ENCODE measurements at places on chromosomes 11 and 22. TPM values are rescaled to one million over a fixed set of nuclear protein-coding genes. Genes with fewer than 3 reads are reported as not detected.

GRCh38 chr11:33569333-33569732, 131.3 kb downstream of the C11orf91 start:
- H3K4me1 ChIP-seq = no peaks in the 10 kb centered on the region
- H3K4me3 ChIP-seq = no peak overlapping the region
- DNase-seq = no peak
- H3K36me3 ChIP-seq = no peaks in the 10 kb centered on the region
- H3K27ac ChIP-seq = no peak overlapping the region
- H3K27me3 ChIP-seq = no peaks in the 10 kb centered on the region

The OR5P2 gene
- total RNA-seq = not detected

GRCh38 chr11:16833026-16833425, 94.6 kb downstream of the C11orf58 start:
- no peak overlapping the region for H3K27ac ChIP-seq
- H3K27me3 ChIP-seq = no peaks in the 10 kb centered on the region
- no peaks in the 10 kb centered on the region for H3K36me3 ChIP-seq
- H3K4me1 ChIP-seq = peaks cover 4% of the 10 kb centered on the region
- DNase-seq = no peak

GRCh38 chr11:13215149-13215548, 62.4 kb upstream of the BMAL1 start:
- H3K27ac ChIP-seq = no peak overlapping the region
- H3K4me1 ChIP-seq = no peaks in the 10 kb centered on the region
- H3K36me3 ChIP-seq = no peaks in the 10 kb centered on the region
- H3K27me3 ChIP-seq = no peaks in the 10 kb centered on the region

DNA sequence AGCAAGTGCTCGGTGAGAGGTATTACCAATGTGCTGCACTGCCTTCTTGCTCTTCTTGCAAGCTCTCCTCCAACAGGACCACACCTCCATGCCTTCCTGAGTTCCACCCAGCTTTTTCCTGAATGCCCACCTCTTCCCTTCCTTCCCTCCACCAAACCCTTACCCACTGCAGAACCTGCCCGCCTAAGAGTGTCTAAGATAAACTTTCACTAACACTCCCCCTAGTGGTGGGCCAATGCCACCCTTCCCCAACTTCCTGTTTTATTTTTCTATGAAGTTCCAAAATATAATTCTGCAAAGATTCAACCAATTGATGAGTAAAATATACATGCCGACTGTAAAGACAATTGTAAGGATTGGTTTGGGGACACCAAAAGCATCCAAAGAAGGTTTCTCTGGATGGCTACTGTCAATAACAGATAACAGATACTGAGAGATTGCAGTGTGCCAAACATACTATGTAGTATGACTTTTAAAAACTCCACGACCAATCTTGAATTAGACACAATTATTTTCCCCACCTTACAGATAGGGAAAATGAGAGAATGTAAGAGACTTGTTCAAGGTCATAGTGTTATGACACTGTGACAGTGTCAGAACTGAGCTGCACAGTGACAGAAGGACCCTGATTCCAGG, 38.6 kb upstream of the BMAL1 start:
- no peaks in the 10 kb centered on the region for H3K27me3 ChIP-seq
- H3K4me1 ChIP-seq = no peaks in the 10 kb centered on the region
- no peak overlapping the region for H3K4me3 ChIP-seq

DNA sequence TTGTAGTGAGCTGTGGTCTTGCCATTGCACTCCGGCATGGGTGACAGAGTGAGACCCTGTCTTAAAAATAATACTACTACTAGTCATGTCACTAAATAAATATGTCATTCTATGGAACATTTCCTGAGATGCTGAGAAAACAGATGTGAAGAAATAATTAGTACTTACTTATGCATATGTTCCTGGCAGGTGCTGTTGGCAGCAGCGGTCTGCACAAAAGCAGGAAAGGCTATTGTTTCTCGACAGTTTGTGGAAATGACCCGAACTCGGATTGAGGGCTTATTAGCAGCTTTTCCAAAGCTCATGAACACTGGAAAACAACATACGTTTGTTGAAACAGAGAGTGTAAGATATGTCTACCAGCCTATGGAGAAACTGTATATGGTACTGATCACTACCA, 8.8 kb downstream of the ARCN1 start:
- no peaks in the 10 kb centered on the region for H3K27me3 ChIP-seq
- no peak overlapping the region for H3K4me3 ChIP-seq
- no peak for DNase-seq
- no peak overlapping the region for H3K27ac ChIP-seq
- H3K4me1 ChIP-seq = peaks cover 25% of the 10 kb centered on the region

DNA sequence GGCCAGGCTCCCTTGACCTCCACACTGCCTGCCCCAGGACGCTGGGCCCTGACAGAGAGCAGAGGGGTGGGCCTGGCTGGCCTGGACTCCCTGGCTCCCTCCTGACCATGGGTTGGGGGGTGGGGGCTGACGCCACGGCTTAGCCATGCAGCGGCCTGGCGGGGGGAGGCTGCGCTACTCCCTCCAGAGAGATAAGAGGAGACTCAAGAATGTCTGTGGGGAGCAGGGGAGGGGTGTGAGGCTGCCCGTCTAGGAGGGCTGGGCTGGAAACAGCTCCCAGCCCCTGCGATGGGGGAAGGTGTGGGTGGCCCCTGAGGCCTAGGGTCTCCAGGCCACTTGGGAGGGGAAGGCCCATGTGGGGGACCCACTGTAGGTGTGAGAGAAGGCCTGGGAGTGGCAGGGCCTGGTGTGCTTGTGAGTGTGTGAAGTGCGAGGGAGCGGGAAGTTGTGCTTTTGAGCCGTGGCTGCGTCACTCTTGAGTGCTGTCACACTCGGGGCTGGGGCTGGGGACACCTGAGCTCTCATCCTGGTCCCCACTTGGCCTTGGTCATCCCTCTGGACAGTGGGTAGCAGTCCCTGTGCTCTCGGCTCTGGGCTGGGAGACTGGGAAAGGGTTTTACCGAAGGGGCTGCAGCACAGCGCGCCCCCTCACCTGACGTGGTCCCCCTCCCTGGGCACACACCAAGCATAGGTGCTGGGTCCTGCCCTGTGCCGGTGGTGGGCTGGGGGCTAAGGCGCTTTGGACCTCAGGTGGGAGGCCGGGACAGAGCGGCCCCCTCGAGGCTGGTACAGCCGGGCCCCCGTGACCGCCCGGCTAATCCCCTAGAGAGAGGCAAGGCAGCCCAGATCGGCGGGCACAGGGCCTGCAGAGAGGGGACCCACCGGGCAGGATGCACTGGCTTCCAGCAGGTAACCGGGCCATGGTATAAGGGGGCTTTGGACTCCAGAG, 2.4 kb downstream of the MYRF start:
- no peak for DNase-seq
- no peak overlapping the region for H3K27ac ChIP-seq
- H3K4me1 ChIP-seq = peaks cover 13% of the 10 kb centered on the region
- no peak overlapping the region for H3K4me3 ChIP-seq

DNA sequence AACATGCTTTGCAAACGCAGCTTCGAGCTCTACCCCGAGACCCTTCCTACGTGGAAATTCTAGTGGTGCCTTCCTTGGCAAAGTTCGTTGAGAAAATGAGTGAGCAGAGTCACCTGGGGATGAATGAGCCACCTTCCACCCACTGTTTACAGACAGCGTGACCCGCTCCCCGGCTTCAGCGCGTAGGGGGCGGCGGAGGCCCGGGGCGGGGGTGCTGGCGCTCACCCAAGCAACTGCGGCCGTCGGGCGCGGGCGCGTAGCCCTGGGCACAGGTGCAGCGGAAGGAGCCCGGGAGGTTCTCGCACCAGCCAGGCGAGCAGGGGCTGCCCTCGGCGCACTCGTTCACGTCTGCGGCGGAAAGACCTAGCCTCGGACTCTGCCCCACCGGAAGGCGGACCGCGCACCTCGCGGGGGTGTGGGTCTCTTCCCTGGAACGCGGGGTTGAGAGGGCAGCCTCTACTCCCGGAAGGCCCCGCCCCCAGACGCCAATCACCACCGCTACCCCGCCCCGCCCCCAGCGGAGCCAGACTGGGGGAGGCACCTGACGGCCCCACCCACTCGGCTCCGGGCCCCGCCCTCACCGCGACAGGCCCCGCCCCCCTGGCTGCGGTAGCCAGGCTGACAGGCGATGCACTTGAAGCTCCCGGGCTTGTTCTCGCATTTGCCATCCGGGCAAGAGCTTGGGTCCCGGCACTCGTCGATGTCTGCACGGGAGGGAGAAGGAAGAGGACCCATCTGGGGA, 11.8 kb downstream of the LTBP3 start:
- no peaks in the 10 kb centered on the region for H3K27me3 ChIP-seq
- H3K4me1 ChIP-seq = peaks cover 36% of the 10 kb centered on the region
- DNase-seq = peak; percentile 98
- H3K36me3 ChIP-seq = peaks cover 9% of the 10 kb centered on the region

The MMP1 gene
- not detected for total RNA-seq

The PRG3 gene
- not detected for total RNA-seq

The UBQLNL gene
- total RNA-seq = 0.15 TPM

DNA sequence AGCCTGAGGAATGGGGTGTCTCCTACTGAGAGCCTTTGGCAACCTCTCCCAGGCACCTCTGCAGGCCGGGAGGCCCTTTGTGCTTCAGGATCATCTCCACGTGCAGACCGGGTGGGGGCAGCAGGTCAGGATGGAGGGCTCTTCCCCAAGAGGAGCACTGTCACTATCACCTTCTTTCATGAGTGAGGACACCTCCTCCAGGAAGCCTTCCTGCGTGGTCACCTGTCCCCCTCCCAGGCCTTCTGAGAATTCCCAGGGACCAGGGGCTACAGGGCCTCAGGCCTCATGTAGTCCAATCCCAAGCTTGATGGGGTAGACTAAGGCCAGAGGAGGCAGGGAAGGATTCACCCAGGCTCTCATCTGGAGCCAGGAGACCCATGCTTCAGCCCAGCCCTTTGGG, 57.6 kb downstream of the PDE2A start:
- peaks cover 12% of the 10 kb centered on the region for H3K4me1 ChIP-seq
- no peak overlapping the region for H3K4me3 ChIP-seq
- peaks cover 8% of the 10 kb centered on the region for H3K27me3 ChIP-seq
- H3K27ac ChIP-seq = no peak overlapping the region
- no peaks in the 10 kb centered on the region for H3K36me3 ChIP-seq
- no peak for DNase-seq

DNA sequence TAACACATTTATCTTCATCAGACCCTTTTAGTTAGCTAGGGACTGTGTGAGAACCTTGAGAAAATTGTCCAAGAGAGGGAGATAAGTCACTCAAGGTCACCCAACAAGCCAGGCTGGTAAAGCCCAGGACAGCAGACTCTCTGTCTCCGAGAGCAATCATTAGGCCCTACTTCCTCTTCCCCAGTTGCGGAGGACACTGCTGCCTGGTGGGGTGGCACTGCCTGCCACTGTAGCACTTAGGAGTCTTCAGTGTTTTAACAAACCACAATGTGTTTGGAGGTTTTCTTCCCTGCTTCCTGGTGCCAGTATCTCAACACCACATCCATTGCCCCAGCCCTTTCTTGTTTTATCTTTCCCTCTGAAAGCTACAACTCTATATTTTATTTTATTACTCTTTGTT, 132.1 kb upstream of the LDLRAD3 start:
- H3K27ac ChIP-seq = no peak overlapping the region
- no peak for DNase-seq
- H3K4me3 ChIP-seq = no peak overlapping the region
- H3K4me1 ChIP-seq = no peaks in the 10 kb centered on the region
- H3K36me3 ChIP-seq = peaks cover 22% of the 10 kb centered on the region

DNA sequence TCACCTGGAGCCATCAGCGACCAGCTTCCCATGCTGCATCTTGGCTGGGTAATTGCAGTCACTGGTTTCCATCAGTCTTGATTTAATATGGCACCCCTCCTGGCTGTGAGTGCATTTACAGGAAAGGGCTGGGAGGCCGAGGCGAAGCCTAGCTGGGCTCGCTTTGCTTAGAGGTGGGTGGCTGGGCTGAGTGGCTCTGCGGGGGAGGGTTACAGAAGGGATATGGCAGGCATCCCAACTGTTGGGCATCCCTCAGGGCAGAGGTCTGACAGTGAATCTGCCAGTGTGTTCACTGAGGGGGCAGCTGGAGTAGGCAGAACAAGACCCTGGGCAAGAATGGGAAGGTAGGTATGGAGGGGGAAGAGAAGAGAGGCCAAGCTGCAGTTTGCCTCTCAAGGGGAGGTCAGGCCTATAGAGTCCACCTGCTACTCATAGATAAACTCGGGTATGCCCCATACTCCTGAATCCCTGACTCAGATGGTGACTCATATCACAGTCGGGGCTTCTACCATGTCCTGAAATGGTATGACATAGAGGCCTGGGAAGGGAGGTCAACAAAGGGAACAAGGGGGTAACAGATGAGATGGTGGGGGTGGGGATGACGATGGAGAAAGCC, 77.5 kb upstream of the PHOX2A start:
- H3K36me3 ChIP-seq = peaks cover 11% of the 10 kb centered on the region
- no peak overlapping the region for H3K27ac ChIP-seq
- H3K27me3 ChIP-seq = no peaks in the 10 kb centered on the region
- H3K4me3 ChIP-seq = no peak overlapping the region
- peaks cover 6% of the 10 kb centered on the region for H3K4me1 ChIP-seq
- no peak for DNase-seq

GRCh38 chr11:86593833-86594232, 78.6 kb downstream of the ME3 start:
- DNase-seq = no peak
- H3K27ac ChIP-seq = peak overlapping the region; percentile 51
- H3K27me3 ChIP-seq = no peaks in the 10 kb centered on the region
- H3K36me3 ChIP-seq = peaks cover 3% of the 10 kb centered on the region
- H3K4me3 ChIP-seq = no peak overlapping the region
- peaks cover 67% of the 10 kb centered on the region for H3K4me1 ChIP-seq

GRCh38 chr22:46451741-46452140, 85.7 kb downstream of the CELSR1 start:
- no peak overlapping the region for H3K27ac ChIP-seq
- no peak for DNase-seq
- no peaks in the 10 kb centered on the region for H3K4me1 ChIP-seq
- H3K27me3 ChIP-seq = no peaks in the 10 kb centered on the region
- H3K4me3 ChIP-seq = no peak overlapping the region

DNA sequence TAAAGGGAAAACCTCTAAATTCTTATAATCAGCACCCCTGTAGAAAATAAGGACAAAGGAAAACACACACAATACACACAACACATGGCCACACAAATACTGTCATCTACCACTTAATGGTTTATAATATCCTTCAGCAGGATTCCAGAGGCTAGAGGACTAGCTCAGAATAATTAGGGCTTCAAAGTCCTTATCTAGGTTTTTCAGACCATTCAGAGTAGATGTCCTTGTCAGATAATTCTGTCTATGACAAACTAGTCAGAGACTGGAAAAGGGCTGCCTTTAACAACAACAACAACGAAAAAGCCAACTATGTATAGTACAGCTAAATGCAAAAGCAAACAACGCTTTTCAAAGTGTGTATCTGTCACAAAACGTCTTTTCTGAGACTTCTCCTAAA, 456.5 kb upstream of the CNTN5 start:
- no peaks in the 10 kb centered on the region for H3K27me3 ChIP-seq
- H3K4me3 ChIP-seq = no peak overlapping the region
- H3K36me3 ChIP-seq = no peaks in the 10 kb centered on the region

The DDTL gene
- total RNA-seq = 0.72 TPM

The TMEM184B gene
- total RNA-seq = 15.3 TPM

Data from activated naive CD4-positive, alpha-beta T cell treated with anti-CD3 and anti-CD28 coated beads for 36 hours (primary cell).